ENCODE measurements at places on chromosomes 16 and 17. TPM values are rescaled to one million over a fixed set of nuclear protein-coding genes. Genes with fewer than 3 reads are reported as not detected.

- no peak for DNase-seq
Measured at GRCh38 chr16:86616906-86617305, 38.6 kb downstream of the FOXL1 start.

- DNase-seq = no peak
Measured at GRCh38 chr17:63246344-63246743, 199.8 kb downstream of the CYB561 start.

DNA sequence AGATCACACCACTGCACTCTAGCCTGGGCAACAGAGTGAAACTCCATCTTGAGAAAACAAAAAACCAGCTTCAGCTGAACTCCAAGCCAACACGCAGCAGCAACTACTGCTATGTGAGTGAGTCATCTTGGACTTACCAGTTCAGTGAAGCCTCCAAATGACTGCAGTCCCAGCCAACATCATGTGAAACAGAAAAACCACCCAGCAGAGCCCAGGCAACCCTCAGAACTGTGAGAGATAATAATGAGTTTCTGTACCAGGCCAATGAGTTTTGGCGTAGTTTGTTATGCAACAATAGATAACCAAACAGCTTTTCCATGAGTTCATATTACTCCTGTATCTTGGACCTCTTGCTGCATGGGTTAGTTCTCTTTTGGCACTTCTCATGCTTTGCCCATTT is 23.3 kb downstream of the PHF12 start:
- DNase-seq = no peak

- no peak for DNase-seq
Measured at GRCh38 chr16:67304020-67304419, 22.5 kb downstream of the KCTD19 start.

DNA sequence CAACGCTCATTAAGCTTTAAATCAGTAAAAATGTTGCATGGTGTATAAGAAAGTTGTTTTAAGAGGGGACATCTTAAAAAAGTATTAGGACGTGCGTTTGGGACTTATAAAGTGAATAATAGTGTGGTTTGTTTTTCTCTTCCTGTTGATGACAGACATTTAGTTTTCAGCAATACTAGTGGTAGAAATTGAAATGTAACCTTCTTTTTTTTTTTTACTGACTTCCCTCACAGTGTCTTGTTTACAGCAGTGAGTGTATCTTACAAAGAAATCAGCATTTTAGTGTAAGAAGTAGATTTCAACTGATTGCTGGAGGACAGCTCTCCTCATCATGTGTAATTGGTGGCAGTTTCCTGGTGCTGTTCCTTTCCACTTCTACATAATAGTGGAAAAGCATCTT is 39.6 kb downstream of the CYLD start:
- DNase-seq = no peak

DNA sequence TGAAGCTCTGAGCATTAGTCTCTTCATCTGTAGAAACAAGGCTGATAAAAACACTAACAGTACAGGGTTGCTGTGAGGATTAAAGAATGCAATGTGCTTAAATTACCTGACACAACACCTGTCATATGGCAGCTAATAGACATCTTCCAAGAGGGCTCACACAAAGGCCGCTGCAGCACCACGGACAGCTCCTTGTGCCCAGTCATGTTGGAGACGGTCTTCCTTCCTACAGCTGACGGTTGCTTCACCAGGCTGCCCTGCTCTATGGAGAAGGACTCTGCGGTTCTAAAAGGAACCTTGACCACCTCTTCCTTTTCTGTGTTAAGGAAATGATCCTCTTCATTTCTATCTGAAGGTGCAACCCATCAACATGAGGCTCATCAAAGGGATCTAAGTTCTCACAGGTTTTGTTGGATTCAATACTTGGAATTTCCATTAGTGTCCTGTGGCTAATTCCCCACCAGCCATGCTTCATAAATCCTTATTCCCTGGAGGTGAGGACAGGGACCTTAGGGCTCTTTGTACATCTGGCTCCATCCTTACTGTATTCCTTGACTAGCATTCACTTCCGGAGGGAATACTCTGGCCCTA is 138.9 kb upstream of the CES5A start:
- DNase-seq = no peak

DNA sequence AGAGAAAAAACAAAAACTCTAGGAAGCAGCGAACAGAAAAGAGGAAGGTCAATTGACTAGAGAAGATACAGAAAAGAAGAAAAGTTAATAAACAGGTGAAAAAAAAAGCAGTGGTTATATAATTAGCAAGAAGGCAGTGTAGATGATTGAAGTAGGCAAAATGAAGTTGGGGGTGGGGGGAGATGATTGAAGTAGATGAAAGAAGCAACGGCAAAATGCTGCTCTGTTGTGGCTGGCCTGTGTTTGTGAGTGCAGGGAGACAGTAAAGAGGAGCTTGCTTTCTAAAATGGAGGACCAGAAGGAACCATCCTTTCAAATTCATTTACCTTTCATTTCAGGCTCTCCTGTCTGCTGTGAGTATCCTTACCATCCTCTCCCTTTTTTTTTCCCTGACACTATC is 3.6 kb downstream of the EVI2B start:
- no peak for DNase-seq

- DNase-seq = peak; percentile 55
Measured at GRCh38 chr17:5499476-5500231, 13.3 kb downstream of the MIS12 start.

- peak; percentile 29 for DNase-seq
Measured at GRCh38 chr17:62791767-62792446, 16.2 kb downstream of the MARCHF10 start.

DNA sequence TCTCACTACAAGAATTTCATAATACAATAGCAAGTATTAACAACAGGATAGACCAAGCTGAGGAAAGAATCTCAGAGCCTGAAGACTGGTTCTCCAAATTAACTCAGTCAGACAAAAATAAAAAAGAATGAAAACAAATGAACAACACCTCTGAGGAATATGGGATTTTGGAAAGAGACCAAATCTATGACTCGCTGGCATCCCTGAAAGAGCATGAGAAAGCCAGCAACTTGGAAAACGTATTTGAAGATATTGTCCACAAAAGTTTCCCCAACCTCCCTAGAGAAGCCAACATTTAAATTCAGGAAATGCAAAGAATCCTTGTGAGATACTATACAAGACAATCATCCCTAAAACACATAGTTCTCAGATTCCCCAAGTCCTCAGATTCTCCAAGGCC is 20.9 kb downstream of the NLRP1 start:
- DNase-seq = no peak

DNA sequence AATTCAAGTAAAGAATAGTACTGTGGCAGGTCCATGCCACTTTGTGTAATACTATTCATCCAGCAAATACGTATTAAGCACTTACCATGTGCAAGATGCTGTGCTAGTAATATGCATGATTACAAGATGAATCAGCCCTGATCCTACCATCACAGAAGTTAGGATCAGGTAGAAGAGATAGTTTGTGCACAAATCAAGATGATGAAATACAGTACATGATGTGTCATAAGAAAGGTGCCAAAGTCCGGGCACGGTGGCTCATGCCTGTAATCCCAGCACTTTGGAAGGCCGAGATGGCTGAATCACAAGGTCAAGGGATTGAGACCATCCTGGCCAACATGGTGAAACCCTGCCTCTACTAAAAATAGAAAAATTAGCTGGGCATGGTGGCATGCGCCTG is 10.9 kb downstream of the COG4 start:
- no peak for DNase-seq

- DNase-seq = no peak
Measured at GRCh38 chr17:41914358-41914766, 4.4 kb downstream of the ACLY start.

- no peak for DNase-seq
Measured at GRCh38 chr16:64738321-64738960, 383.4 kb downstream of the CDH11 start.

DNA sequence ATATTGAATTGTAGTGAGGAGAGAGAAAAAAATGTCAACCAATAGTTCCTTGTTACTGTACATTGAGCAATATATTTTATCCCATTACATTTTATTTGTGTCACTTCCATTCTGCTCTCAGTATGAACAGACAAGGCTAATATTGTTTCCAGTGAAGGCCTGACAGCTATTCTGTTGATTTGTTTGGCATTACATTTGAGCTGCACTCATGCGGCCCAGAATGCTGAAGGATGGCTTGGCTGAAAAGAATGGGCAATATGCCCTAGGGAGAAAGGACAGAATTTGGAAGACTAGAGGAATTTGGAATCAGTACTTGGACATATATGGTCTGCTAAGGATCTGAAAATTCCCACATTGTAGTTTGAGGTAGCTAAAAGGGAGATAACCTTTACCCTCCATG is 1294.4 kb downstream of the CDH8 start:
- no peak for DNase-seq

- no peak for DNase-seq
Measured at GRCh38 chr17:75331671-75332070, 42.4 kb upstream of the SLC25A19 start.

- DNase-seq = no peak
Measured at GRCh38 chr16:930076-930475, 40.7 kb downstream of the LMF1 start.

GRCh38 chr17:44121997-44122815 is 1.2 kb downstream of the HDAC5 start:
- no peak for DNase-seq

DNA sequence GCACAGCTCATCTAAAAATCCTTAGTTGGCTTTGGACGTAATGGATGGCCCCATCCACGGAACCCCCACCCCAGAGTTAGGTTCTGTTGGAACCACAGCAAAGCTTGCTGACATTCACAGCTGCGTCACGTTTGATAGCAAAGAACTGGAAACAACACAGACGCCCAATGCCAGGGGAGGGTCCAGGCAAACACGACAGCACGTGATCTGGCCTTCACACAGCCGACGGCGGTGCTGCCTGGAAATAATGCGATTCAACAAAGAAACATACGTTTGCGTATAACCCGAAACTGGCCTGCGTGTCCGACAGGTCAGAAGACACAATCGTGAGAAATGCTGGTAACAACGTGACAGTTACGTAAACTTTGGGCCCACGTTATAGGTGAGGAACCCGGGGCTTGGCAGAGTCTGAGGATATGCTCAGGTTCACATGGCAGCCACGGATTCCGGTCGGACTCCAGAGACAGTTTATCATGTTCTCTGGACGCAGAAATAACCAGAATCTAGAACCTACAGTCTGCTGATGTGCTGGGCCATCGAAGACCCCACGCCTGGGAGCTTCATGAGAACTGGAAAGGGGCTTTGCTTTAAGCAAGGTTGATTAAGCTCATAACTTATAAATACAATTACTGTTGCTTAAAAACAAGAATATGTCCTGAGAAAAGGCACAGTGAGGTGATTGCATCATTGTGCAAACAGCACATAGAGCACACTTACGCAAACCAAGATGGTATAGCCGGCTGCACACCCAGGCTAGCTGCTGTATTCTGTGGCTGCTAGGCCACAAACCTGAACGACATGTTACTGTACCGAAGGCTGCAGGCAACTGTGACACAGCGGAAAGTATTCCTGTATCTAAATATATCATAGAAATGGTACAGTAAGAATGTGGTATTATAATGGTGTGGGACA is 70.4 kb downstream of the RPH3AL start:
- DNase-seq = no peak

GRCh38 chr16:2236337-2237101 is at the start of gene DNASE1L2:
Gene DNASE1L2 (plus strand): TSS chr16:2236444. CDS start chr16:2236817, 373 bp downstream.
- DNase-seq = peak; percentile 50

GRCh38 chr17:71251951-71252350 is 868.9 kb upstream of the SOX9 start:
- DNase-seq = no peak

DNA sequence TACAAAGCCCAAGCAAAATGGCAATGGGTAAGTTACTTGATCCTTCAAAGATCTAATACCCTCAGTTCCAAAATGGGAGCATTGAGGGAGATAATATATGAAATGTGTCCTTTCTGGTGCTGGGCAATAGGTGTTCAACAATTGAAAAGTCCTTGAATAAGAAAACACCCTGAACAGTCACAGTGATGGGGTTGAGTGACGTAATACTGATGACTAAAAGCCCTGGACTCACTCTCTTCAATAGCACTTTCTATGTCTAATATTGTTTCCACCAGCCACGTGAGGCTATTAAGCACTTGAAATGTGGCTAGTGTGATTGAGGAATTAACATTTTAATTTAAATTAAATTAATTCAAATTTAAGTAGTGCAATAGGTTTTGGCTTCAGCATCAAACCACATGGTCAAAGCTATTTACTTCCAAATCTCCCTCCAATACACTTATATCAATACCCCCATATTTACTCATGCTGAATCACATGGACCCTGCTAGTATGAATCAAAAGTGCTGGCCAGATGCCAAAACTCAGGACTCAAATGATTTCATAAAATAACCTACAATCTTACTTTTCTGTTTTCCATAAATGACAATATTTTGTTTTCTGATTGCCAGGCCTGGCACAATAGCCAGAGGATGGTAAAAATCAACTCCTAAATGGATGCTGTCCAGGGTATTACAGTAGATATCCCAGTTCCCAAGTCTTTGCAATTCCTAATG is 516.2 kb downstream of the HAPSTR1 start:
- DNase-seq = no peak

- DNase-seq = no peak
Measured at GRCh38 chr17:56912105-56912999, 1.5 kb downstream of the TRIM25 start.

Gene ZC3H7A
- polyA plus RNA-seq = 23.8 TPM

Gene PRKCB
- polyA plus RNA-seq = 0.62 TPM

Gene CD300A
- 3.1 TPM for polyA plus RNA-seq

Gene SLC16A11
- 7.8 TPM for polyA plus RNA-seq

Gene ITGA2B
- polyA plus RNA-seq = 0.67 TPM

Gene TP53TG3B
- polyA plus RNA-seq = not detected

Gene FBXW10
- not detected for polyA plus RNA-seq

Gene GLP2R
- polyA plus RNA-seq = not detected

Gene NOTUM
- not detected for polyA plus RNA-seq

All from kidney (tissue), 22 donors.